Activated naive CD8-positive, alpha-beta T cell treated with anti-CD3 and anti-CD28 coated beads, Interleukin-2, amount 10 ng/mL, durations not matched to agents 7 days and 5 days (primary cell): ENCODE measurements at places on chromosomes 7 and 10. TPM values are rescaled to one million over a fixed set of nuclear protein-coding genes. Genes with fewer than 3 reads are reported as not detected.

DNA sequence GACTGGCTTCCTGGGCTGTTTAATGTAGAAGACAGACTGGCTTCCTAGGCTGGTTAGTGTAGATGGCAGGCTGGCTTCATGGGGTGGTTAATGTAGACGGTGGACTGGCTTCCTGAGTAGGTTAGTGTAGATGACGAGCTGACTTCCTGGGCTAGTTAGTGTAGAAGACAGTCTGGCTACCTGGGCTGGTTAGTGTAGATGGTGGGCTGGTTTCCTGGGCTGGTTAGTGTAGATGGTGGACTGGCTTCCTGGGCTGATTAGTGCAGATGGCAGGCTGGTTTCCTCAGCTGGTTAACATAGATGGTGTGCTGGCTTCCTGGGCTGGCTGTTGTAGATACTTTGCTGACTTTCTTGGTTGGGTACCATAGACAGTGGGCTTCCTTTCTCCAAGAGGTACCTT, 122.9 kb upstream of the PPP2R2D start:
- DNase-seq = no peak

- DNase-seq = no peak
Measured at GRCh38 chr10:70221030-70221429, 12.2 kb downstream of the PPA1 start.

GRCh38 chr10:82981137-82981723, 1106.2 kb downstream of the NRG3 start:
- DNase-seq = no peak

- no peak for DNase-seq
Measured at GRCh38 chr7:1458683-1459511, at the start of gene MICALL2. Gene MICALL2, minus strand, starts transcription at chr7:1459470. Its CDS starts 144 bp downstream, at chr7:1459326.

- DNase-seq = no peak
Measured at GRCh38 chr7:37516664-37517063, 68.0 kb upstream of the ELMO1 start.

- DNase-seq = no peak
Measured at GRCh38 chr7:91720260-91720937, 160.1 kb downstream of the MTERF1 start.

Gene FAM13C
- not detected for total RNA-seq
